ENCODE measurements at places on chromosomes 13 and 19.

GRCh38 chr13:27379694-27380641 lies 44.5 kb upstream of the GTF3A start:
- DNase-seq: peak; percentile 80

DNA sequence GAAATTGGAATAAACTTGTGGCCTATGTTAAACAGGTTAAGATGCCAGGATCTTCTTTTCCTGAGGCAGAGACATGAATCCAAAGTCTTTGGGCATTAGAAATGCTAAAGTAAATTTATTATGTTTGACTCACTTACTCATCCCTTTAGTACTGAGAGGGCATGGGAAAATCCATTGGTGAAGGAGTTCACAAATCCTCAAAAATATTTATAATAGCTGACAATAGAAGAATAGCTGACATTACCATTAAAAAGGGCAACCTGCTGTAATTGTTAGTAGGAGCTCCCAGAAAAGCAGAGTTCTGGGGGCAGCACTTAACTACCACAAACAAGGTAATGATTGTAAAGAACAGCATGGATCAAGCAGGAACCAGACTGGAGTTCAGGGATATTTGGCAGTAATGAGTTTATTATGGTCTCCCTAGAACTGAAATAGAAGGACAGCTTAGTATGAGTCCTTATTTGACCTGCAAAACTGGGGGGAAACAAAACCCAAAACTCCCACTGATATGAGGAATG lies 285.8 kb upstream of the KLHL1 start:
- DNase-seq: no peak

GRCh38 chr13:108700422-108701170 lies 71.2 kb downstream of the MYO16 start:
- peak; percentile 49 for DNase-seq

DNA sequence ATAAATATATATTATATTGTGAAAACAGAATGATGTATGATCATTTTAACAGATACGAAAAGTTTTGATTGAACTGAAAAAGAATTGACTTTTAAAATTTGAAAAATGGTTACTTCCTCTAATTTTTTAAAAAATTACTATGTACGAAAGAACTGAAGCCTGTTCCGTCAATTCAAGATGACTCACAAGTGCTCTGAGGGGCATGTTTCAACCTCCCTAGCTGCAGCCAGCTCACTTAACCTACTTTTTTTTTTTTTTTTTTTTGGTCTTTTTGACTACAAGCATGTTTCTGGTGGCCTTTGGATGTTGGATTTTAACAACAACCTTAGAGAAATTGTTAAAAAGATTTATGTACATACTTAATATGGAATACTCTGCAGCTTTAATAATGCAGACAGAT lies 1139.3 kb downstream of the DIAPH3 start:
- no peak for DNase-seq

DNA sequence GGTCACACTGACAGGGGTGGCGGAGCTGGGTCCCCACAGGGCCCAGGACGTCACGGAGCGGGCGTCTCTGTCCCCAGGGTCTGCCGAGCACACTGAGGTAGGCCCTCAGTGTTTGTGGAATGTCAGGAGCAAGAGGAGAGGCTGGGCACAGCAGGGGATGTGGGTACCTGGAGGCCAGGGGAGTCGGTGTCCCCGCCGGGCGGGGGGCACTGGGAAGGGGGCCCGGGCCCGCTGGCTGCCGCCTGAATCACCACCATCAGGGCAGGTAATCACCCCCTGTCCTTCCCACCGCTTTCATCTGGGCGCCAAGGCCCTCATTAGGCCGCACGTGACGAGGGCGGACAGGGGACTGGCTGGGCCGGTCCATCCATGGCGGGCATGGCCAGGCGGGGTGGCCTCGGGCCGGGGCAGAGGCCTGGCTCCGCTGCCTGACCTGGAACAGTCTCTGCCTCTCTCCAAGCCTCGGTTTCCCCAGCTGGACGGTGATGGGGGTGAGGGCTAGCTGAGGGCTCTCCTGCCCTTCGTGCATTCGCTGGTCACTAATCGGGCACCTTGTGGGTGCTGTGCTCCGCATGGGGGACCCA lies 1.0 kb downstream of the FGF22 start:
- no peak for DNase-seq

DNA sequence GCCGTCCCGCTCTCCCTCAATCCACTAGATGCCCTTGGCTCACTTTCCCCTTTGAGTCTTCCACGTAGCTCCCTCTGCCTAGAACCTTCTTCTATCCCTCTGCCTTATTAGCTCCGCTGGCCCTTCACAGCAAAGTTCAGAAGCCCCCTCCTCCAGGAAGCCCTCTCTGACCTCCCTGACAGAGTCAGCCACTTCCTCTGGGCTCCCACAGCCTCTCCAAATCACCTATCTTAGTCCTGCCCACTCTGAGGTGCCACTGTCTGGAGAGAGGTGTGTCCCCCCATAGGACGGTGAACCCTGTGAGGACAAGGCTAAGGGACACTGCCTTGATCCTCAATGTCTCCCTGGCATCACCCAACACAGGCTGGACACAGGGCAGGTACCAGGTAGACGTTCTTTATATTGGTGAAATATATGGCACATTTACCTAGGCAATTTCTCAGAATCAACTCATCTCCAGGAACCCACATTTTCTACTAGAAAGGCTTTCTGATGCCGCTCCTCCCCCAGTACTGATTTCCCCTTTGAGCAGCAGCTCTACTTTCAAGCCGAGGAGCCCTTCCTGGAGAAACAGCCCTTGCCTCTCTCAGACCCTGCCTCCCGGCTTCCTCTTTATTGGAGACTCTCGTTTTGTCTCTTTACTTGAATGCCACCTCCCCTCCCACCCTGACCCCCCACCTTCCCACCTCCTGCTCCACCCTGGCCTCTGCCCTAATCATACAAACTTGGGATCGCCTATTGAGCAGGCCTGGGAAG lies 3.4 kb upstream of the TGFB1 start:
- DNase-seq: no peak

GRCh38 chr19:8731428-8732169 lies 10.2 kb downstream of the OR2Z1 start:
- peak; percentile 74 for DNase-seq

- no peak for DNase-seq
Observed at GRCh38 chr13:53822136-53822535, 793.5 kb downstream of the OLFM4 start.

GRCh38 chr13:30241532-30241931 lies 65.8 kb downstream of the KATNAL1 start:
- DNase-seq: no peak

DNA sequence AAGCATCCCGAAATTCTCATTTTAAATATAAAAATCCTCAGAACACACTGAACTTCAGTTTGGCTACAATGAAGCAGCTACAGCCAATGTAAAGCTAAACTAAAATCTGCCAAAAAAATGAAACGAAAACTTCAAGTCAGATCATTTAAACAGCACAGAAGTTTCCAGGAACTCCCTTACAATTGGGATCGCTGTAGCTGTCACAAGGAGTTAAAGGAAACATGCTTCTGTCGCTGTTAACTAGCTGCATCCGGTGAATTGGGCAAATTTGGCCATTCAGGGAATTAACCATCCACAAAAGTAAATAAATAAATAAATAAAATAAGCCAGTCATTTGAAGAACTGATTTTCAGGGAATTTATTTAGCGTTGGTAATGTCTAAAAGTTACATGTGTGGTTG lies 77.0 kb upstream of the PEG3 start:
- DNase-seq: no peak

- DNase-seq: no peak
Observed at GRCh38 chr19:48123907-48124651, 13.5 kb upstream of the PLA2G4C start.

DNA sequence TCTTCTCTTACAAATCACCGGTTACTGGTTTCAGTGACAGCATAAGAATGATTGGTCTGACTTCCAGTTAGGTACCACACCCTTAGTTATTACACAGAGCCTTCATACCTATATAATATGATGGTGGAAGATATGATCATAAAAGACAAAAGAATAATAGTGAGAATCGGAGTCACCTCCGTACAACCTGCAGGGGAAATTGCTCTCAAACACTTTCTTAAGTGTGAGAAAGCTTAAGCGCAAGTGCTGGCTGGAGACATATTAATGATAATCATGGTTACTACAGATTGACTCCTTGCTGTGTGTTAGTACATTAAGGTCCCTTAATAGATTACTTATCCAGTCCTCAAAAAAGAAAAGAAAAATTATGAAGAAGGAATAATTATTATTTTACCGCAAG lies 1.8 kb upstream of the LHFPL6 start:
- DNase-seq: no peak

DNA sequence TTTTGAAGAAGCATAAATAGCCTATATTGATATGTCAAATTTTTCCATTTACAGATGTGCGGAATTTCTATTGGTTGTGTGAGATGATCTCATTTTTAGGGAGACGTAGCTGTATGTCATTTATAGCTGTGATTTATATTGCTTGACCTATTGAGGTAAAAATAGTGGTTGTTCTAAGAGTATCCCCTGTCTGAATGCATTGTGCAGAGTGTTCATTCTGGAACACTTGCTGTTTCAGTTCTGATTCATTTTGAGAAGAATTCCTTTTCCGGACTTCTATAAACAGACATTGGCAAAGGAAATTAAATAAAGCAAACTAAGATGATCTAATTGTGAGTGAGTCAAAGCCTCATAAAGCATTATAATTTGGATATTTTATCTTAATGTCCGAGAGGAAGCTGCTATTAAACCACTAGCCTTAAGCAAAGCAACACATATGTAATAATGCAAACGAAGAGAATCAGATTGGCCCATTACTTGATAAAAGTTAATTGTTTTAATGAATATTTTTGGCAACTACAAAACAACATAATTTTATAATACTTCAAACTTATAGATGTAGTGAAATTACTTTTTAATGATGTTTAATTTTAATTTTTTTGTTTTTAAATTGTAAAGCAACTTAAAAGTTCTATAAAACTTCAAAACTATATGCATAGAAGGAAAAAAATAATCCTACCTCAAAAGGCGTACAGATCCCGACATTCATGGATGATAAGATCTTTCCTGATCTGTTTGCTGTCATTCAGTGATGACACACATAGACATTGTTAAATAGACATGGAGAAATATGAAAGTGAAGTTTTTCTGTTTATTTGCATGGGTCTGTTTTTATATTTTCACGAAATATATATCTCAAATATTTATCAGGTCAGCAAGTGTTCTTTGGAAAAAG lies 942.6 kb upstream of the SLC10A2 start:
- no peak for DNase-seq

- DNase-seq: peak; percentile 42
Observed at GRCh38 chr19:7533281-7533885, 2.1 kb upstream of the PNPLA6 start.

DNA sequence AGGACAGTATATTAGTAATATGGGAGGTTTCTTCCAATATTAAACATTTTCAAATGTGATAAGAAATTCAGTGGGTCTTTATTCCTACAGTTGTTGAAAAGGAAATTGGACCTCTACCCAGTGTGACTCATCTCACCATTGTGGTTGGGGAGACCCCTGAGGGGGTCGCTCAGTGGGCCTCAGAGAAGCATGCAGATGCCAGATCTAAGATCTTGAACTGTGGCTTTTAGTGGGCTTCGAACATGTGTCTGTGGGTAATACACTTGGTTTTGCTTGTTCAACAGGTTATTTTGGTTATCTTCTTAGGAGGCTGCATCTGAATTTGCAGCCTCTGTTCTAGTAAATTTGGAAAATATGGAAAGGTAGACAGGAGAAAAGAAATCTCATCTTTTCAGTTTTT lies 132.3 kb downstream of the PCCA start:
- no peak for DNase-seq

- DNase-seq: no peak
Observed at GRCh38 chr13:50224534-50224933, 209.3 kb downstream of the KCNRG start.

GRCh38 chr13:60351855-60352615 lies 45.0 kb upstream of the TDRD3 start:
- no peak for DNase-seq

- no peak for DNase-seq
Observed at GRCh38 chr13:24450530-24450929, 62.0 kb downstream of the PARP4 start.

- DNase-seq: no peak
Observed at GRCh38 chr13:113260996-113261395, 36.0 kb upstream of the LAMP1 start.

DNA sequence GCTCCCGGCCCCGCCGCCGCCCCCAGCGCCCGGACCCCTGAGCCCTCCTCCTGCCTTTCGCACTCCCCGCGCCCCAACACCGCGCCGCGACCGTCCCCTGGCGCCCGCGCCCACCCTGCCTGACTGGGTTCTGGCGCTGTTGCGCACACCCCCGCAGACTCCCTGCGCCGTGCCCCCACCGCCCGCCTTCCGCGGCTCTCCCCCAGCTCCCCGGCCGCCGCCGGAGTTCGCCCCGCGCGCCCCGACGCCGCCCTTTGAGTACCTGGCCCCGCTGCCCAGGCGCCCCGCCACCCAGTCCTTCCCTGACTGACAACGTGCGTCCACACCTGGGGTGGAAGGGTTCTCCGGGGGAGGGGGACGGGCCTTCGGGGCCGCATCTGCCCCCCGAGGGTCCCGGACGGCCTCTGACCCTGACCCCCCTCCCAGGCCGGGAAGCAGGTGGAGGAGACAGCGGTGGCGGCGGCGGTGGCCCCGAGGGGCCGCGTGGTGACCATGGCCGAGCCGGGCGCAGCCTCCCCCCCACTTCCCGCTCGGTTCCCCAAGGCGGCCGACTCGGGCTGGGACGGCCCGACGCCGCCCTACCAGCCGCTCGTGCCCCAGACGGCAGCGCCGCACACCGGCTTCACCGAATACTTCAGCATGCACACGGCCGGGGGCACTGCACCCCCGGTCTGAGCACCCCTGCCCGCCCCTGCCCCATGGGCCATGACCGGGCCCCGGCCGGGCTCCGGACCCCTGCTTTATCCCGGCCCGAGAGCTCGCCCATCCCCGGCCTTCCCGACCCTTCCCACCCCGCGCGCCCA lies 1.4 kb upstream of the MEGF8 start:
- DNase-seq: no peak

DNA sequence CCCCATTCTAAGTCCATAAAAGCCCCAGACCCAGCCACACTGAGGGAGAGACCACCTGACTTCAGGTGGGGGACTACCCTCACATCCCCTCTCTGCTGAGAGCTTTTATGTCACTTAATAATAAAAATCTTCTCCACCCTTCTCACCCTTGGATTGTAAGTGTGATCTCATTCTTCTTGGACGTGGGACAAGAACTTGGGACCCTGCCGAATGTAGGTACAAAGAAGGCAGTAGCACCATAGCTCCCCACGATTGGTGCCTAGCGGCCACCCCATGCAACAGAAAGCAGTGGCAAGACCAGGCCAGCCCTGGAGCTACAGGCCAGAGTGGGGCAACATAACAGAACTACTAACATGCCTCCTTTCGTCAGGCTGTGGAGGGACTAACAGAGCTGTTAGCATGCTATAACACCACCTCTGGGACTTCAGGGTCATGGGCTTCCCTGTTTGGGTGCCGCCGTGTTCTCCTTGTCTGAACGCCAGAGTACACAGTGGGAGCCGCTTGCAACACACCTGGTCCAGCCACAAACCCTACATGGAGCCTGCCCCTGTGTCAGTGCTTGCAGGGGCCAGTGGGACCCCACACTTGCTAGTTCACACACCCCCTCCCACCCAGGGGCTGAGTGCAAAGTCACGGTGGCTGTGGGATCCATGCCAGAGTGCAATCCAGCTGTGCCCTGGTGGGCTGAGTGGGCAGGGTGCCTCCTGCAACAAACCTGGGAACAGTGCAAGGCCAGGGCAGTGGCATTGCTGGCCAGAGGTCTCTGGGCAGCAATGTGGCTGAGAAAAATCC lies 5.2 kb upstream of the FBXO17 start:
- DNase-seq: no peak

GRCh38 chr13:37729876-37730275 lies 131.3 kb upstream of the POSTN start:
- no peak for DNase-seq

GRCh38 chr19:13154911-13155471 lies 4.8 kb downstream of the IER2 start:
- DNase-seq: peak; percentile 69

- DNase-seq: no peak
Observed at GRCh38 chr13:103945836-103946235, 879.6 kb upstream of the SLC10A2 start.

Data from T47D (cell line).